NCI-H1436 (cell line): ENCODE measurements at places on chromosomes 7 and 10.

DNA sequence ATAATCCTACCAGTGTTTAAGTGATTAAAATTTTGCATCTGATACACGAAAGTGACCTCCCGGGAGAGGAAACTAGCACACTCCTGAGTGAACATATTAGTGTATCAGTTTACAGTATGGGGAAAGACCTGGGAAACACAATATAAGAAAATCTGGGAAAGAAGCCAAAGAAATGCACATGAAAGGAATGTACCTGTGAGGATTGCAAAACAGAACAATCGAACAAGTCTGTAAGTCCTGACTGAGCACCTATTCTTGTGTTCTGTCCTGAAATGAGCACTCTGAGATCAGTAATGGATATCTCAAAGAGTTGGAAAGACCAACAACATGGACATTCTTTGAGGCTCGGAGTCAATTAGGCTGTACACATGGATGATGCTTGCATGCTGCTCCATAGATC lies 554.7 kb downstream of the SORCS3 start:
- no peak for DNase-seq

- no peak for DNase-seq
Measured at GRCh38 chr7:6161463-6162330, 110.7 kb downstream of the CYTH3 start.

GRCh38 chr10:118944959-118945633 lies 84.4 kb upstream of the NANOS1 start:
- no peak for DNase-seq

- DNase-seq = no peak
Measured at GRCh38 chr7:43130347-43130746, 17.9 kb downstream of the HECW1 start.

- DNase-seq = no peak
Measured at GRCh38 chr7:32462977-32463376, 27.2 kb downstream of the LSM5 start.

DNA sequence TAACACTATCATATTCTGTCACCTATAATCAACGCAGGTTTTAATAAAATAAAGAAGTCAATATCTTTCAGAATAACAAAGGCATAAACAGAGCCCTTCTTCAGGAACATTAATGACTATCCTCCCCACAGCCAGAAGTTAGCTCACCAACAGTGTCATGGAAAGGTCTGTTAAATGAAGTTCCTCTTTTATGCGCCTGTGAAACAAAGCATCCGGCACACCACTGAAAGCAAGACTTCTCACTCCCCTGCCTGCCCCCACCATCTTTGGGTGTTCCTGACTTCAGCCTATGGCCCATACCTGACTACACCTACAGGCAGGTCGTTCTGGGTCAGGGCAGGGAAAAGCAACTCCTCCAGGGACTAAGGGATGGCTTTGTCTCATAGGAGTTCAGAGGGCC lies 205.4 kb downstream of the FANK1 start:
- no peak for DNase-seq

- no peak for DNase-seq
Measured at GRCh38 chr7:3918576-3918975, 617.5 kb downstream of the SDK1 start.

DNA sequence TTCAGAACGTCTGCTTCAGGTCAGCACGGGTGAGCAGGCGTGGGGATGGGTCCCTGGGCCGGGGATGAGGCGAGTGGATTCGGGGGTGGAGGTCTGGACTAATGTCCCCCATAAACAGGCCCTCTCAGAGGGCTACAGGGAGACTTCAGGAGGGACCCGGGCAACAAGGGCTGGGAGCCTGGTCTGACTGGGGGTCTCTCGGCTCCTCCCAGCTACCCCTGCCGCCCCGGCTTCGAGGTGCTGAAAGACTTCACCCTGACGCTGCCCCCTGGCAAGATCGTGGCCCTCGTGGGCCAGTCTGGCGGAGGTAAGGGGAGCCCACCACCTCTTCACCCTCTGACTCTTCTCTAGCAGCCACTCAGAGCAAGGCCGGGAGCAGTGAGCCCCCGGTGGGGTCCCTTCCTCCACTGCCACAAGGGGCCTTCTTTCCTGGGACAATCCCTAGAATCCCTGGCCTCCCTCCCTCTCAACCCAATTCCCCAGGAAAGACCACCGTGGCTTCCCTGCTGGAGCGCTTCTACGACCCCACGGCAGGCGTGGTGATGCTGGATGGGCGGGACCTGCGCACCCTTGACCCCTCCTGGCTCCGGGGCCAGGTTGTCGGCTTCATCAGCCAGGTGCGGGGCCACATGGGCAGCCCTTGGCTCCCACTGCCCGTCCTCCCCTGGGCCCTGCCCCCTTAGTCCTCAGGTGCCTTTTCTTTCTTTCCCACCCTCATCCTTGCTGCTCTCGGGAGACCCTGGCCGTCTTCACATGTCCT lies 7.5 kb upstream of the ASIC3 start:
- no peak for DNase-seq

DNA sequence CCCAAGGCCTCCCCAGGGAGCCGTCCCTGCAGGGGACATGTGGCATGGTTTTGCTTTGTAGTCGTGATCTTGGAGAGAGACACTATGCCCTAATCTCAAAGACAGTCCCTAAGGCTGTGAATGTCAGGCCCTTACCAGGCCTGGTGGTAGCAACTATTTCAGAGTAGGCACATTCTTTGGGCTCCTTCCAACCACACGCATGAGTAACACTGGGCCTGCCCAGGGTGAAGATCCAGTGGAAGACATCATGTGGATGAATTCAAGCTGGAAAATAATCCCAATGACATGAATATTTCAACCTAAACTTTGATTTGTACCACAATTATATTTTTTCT lies 39.5 kb upstream of the INSIG1 start:
- no peak for DNase-seq

DNA sequence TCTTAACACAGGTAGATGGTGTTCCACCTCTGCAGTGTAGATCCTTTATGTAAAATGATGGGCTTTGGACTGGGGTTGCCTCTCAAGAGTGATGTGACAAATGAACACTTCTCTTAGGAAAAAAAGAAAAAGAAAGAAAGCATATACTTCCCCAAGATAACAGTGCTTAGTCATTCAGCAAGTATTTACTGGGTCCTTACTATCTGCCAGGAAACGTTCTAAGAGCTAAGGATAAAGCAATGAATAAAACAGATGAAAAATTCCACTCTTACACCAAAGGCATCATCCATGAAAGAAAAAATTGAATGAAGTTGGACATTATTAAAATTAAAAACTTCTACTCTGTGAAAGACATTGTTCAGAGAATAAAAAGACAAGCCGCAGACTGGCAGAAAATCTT lies 177.3 kb downstream of the C7orf25 start:
- DNase-seq = no peak

GRCh38 chr10:6364283-6364682 lies 161.6 kb downstream of the PFKFB3 start:
- no peak for DNase-seq

GRCh38 chr10:32299354-32299980 lies 47.5 kb downstream of the EPC1 start:
- DNase-seq = no peak

- no peak for DNase-seq
Measured at GRCh38 chr7:90759710-90760109, 163.6 kb downstream of the CDK14 start.

- no peak for DNase-seq
Measured at GRCh38 chr10:122044713-122045112, 55.8 kb downstream of the TACC2 start.

- no peak for DNase-seq
Measured at GRCh38 chr7:156059369-156059768, 247.1 kb upstream of the SHH start.

DNA sequence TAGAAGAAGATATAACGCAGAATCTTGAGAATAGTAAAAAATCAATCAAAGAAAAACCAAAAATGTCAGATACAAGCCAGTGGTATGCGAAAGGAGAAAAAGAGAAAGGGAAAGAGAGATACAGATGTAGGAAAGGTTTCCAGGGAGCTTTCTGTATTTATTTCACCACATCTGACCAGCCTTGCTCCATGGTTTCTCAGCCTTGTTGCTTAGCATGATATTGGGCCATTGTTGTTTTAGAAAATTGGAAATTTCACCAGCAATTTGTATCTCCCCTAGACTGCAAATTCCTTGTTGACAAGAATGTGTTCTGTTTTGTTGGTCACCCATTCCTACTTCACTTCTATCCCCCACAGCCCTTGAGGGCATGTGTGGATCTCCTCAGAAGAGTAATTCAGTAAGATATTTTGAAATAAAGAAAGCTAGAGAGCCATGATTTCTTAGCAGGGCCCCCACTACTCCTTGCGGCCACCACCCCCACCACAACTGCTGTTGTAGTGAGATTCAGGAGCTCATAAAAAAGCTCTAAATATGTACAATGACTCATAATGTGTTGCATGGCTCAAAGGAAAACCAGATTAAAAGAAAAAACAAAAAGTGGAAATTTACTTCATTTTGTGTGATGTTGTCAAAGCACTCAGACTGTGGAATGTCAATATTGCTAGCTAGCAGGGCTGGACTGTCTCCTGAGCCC lies 138.7 kb downstream of the CHRM2 start:
- DNase-seq = no peak

GRCh38 chr7:122520971-122521555 lies 177.9 kb downstream of the RNF133 start:
- peak; percentile 82 for DNase-seq

- DNase-seq = no peak
Measured at GRCh38 chr7:117555260-117555659, 75.4 kb downstream of the CFTR start.

GRCh38 chr10:43969506-43969905 lies 320.8 kb upstream of the ZNF32 start:
- DNase-seq = no peak

- DNase-seq = no peak
Measured at GRCh38 chr10:101028446-101029337, 2.2 kb downstream of the PDZD7 start.

GRCh38 chr10:22489467-22489866 lies 144.2 kb downstream of the SPAG6 start:
- DNase-seq = no peak

DNA sequence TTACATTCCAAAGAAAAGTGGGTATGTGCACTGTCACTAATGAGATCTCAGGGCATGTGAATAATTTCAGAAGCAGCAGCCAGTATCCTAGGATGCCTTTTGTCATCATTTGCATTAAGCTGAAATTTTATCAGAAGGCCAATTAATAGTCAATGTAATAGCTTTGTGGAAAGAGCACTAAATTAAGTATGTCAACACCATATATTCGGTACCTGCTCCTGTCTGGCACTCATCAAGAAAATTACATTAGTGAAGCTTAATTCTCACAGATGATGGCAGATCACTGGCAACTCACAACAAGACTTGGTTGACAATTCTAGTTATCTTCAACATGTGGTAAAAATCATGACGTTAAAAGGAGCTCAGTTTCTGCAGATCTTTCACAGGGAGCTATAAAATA lies 271.4 kb downstream of the PARD3 start:
- no peak for DNase-seq
